ENCODE measurements at places on chromosomes 7 and 10. TPM values are rescaled to one million over a fixed set of nuclear protein-coding genes. Genes with fewer than 3 reads are reported as not detected.

Gene ABCC2
- total RNA-seq: 1.2 TPM

- H3K4me3 ChIP-seq: no peak overlapping the region
- no peak overlapping the region for H3K27ac ChIP-seq
- H3K36me3 ChIP-seq: no peaks in the 10 kb centered on the region
- DNase-seq: no peak
- H3K4me1 ChIP-seq: no peaks in the 10 kb centered on the region
Observed at GRCh38 chr10:19920075-19920726, 104.0 kb downstream of the PLXDC2 start.

- no peak for DNase-seq
- H3K4me3 ChIP-seq: no peak overlapping the region
- H3K27ac ChIP-seq: no peak overlapping the region
- H3K36me3 ChIP-seq: no peaks in the 10 kb centered on the region
Observed at GRCh38 chr7:69963393-69963792, 365.1 kb downstream of the AUTS2 start.

DNA sequence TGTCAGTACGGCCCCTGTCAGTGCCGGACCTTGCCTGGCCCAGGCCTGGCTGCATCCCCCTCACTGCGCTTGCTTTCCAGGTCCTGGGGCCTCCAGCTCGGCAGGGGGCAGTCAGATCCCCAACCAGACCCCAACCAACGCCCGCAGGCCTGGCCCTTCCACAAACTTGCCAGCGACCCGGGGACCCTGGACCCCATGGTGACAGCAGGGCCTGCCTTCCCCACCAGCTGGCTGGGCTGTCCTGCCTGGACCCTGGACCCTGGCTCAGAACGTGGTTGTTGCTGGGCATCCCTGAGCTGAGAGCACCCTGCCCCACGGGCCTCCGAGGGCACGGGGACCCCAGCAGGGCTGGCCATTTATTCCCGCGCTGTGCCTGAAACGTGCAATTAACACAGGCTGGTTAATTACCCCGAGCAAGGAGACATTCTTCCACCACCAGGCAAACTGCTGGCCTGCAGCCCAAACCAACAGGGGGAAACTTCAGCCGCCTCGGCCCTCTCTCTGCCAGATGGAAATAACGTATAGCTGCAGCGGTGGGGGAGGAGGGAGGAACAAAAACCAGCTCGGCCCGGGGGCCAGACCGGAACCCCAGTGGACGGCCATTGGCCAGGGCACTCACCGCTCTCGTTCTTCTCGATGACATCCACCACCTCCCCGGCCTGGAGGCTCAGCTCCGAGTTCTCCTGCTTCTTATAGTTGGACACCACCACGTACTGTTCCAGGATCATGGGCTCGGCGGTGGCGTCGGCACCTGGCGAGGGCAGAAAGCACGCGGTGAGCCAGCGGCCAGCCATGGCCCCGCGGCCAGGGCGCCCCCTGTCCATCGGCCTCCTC is 167.1 kb downstream of the NEURL1 start:
- peak; percentile 50 for DNase-seq
- peak overlapping the region; percentile 92 for H3K4me3 ChIP-seq
- no peaks in the 10 kb centered on the region for H3K27me3 ChIP-seq
- H3K36me3 ChIP-seq: peaks cover 15% of the 10 kb centered on the region

DNA sequence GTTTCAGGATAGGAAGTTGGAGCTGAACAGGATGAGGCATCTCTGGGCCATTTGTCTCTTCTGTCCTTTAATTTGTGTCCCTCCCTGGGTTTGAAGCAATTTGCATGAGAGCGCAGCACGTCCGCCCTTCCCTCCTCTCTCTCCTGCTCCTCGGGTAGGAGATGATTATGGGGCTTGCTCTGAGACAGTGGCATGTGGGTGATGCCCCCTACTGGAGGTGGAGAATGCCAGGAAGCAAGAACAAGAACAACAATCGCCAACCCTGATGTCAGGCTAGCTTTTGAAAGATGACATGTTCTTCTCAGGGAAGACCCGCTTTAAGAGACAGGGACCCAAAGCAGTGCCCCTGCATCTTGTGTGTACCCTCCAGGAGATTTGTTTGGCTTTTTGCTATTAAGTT is 63.9 kb upstream of the LOXL4 start:
- H3K27ac ChIP-seq: no peak overlapping the region
- no peak for DNase-seq
- H3K4me1 ChIP-seq: peaks cover 20% of the 10 kb centered on the region

Measured in Calu3 (cell line).